ENCODE measurements at places on chromosomes 3 and 15. TPM values are rescaled to one million over a fixed set of nuclear protein-coding genes. Genes with fewer than 3 reads are reported as not detected.

DNA sequence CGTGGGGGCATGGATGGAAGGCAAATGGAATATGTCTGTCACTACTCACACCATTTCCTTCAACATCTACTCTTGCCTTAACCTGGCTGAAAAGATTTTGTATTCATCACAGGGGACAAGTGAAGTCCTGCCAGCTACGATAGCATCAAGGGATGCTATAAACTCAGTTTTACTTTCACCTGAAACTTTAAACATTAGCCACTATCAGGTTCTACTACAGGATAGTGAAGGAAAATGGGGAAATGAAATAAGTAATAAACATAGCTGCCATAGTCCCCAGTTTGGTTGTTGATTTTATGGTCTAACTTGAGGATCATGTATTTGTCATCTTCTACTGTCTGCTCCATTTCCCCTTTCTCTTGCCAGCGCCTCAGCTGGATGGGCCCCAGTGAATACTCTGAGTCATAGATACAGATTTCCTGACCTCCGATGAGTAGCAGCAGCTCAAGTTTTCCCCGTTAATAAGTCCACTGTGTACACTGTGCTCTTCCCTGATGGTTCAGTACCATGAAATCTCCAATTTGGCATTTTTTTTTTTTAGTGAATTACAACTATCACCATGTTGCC lies 338.2 kb upstream of the SLCO3A1 start:
- H3K27me3 ChIP-seq = no peaks in the 10 kb centered on the region
- peaks cover 10% of the 10 kb centered on the region for H3K4me1 ChIP-seq
- no peaks in the 10 kb centered on the region for H3K36me3 ChIP-seq
- no peak overlapping the region for H3K4me3 ChIP-seq
- DNase-seq = peak; percentile 92

The JAGN1 gene
- 32.7 TPM for polyA plus RNA-seq

DNA sequence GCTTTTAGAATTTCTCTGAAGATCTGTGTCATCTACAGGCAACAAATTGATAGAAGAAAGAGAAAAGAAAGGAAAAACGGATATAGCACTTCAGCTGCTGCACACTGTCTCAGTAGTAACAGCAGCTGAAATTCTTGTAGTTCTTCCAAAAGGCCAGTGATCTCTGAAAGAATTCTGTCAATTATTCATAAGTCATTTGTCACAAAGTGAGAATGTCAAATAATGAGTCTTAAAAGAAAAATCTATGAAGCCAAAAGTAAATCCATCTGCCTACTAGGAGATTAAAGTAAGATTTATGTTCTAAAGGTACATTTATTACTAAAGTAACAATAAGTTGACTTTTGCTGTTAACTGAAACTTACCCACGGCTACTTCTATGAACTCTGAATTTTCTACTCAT lies 24.6 kb downstream of the IFT80 start:
- H3K4me1 ChIP-seq = peaks cover 9% of the 10 kb centered on the region
- no peak for DNase-seq
- peaks cover 3% of the 10 kb centered on the region for H3K36me3 ChIP-seq
- H3K4me3 ChIP-seq = no peak overlapping the region
- H3K27me3 ChIP-seq = no peaks in the 10 kb centered on the region

DNA sequence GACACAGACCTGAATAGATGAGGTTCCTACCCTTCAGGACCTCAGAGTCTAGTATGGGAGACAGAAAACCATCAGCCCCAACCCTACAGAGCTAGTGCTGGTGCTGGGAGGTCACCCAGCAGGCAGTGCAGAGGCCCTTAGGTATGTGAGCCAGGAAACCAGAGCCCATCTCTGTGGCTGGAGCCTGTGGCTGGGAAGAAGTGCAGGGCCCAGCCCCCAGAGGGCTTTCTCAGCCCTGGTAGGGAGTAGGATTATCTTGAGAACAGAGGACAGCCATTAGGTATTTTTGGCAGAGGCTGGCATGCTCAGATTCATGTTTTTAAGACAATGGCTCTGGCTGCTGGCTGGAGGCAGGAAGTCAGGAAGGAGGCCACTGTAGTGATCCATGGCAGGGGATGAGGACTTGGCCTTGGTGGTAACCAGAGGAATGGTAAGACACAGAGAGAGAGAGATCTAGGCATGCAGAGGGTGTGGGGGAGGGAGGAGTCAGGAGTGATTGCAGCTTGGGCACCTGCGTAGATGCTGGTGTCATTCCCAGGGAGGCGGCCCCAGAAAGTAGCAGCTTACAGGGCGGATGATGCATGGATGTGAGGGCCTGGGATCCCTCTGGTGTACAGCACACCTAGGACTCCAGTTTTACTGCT lies 220.9 kb upstream of the EIF1B start:
- H3K4me1 ChIP-seq = no peaks in the 10 kb centered on the region
- no peak overlapping the region for H3K27ac ChIP-seq
- no peak for DNase-seq
- no peaks in the 10 kb centered on the region for H3K27me3 ChIP-seq

DNA sequence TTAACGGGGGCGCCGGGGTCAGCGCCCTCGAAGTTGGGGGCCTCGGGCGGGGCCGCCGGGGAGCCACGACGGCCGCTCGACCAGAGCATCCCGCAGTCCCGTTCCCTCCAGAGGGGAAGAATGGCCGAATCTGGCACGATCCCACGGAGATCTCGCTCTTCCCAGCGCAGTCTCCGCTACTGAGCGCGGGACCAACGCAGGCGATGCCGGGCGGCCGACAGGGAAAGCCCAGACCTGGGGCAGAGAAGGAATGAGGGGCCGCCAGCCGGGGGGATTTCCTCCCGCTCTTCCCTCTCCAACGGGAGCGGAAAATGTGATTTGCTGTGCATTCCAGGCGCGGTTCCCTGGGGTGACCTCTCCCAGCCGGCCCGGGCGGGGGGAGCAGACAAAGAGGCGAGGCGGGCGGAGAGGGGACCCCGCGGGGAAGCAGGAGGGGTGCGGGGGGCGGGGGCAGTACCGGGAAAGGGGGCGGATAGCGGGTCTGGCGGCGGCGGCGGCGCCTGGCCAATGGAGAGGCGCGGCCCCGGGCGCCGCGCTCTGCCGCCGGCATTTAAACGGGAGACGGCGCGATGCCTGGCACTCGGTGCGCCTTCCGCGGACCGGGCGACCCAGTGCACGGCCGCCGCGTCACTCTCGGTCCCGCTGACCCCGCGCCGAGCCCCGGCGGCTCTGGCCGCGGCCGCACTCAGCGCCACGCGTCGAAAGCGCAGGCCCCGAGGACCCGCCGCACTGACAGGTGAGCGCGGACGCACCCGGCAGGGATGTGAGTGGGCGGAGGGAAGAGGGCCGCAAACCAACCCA lies at the start of gene GREM1:
Gene GREM1 (plus strand): TSS at position 579 of the 801 bp plus-strand sequence. CDS start 12,687 bp downstream, outside the sequence.
- peaks cover 5% of the 10 kb centered on the region for H3K4me1 ChIP-seq
- peaks cover 34% of the 10 kb centered on the region for H3K36me3 ChIP-seq
- H3K27ac ChIP-seq = peak within 1 kb of the TSS; percentile 94
- peak; percentile 70 for DNase-seq

GRCh38 chr3:5022187-5022965 lies 43.1 kb downstream of the BHLHE40 start:
- DNase-seq = peak; percentile 74
- H3K27ac ChIP-seq = peak overlapping the region; percentile 50
- H3K36me3 ChIP-seq = no peaks in the 10 kb centered on the region
- H3K4me3 ChIP-seq = no peak overlapping the region
- no peaks in the 10 kb centered on the region for H3K27me3 ChIP-seq

DNA sequence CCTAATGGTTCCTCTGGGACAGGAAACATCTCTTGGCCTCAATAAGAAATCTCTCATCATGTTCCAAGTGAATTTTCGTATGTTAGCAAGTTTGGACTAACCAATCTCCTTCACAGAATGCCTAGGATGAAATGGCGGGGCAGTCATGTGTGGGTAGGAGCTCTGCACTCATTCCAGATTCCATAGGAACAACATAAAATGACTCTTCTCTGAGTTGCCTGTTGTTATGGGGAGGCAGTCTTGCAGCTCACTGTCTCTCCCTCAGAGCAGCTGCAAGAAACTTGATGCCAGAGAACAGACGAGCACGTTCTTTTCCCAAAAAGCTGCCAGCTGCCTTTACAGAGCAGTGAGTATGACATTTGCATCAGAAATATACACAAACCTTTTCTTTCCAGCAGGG lies 34.1 kb downstream of the SPATA12 start:
- H3K4me3 ChIP-seq = no peak overlapping the region
- no peaks in the 10 kb centered on the region for H3K27me3 ChIP-seq
- H3K36me3 ChIP-seq = no peaks in the 10 kb centered on the region
- peaks cover 12% of the 10 kb centered on the region for H3K4me1 ChIP-seq
- DNase-seq = peak; percentile 73

- DNase-seq = peak; percentile 20
- H3K27me3 ChIP-seq = no peaks in the 10 kb centered on the region
- no peak overlapping the region for H3K27ac ChIP-seq
- H3K4me3 ChIP-seq = no peak overlapping the region
- H3K36me3 ChIP-seq = no peaks in the 10 kb centered on the region
These were observed 252.7 kb downstream of the EPHA3 start for GRCh38 chr3:89360156-89360555.

DNA sequence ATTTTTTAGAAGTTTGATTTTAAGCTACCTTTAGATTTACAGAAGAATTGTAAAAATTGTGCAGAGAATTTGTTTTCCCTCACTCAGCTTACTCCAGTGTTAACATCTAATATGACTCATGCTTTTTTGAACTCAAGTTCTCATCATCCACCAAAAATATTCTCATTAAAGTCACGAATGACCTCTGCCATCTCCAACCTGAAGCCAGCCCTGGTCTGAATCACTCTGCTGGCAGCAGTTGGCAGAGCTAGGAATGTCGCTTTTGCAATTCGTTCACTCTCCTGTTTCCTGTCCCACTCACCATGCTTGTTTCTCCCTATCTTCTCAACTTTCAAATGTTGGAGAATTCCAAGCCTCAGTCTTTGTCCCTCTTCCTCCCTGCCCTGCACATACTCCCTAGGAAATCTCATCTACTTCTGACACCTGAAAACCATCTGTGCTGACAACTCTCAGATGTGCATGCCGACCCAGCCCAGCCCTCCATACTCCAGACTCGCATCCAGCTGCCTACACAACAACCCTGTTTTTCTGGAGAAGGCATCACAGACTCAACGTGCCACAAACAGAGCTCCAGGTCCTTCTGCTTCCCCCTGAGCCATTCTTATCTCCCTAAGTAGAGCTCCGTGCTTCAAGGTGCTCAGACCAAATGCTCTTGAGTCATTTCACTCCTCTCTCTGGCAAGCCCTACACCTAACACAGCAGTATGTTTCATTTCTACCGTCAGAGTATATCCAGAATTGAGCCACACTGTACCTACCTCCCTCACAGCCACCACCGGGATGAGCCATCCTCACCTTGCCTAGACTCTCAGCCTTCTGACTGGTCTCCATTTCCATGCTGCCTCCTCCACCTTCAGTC lies 24.9 kb downstream of the PRR23E start:
- H3K36me3 ChIP-seq = no peaks in the 10 kb centered on the region
- no peak overlapping the region for H3K4me3 ChIP-seq
- peak; percentile 1 for DNase-seq
- peaks cover 15% of the 10 kb centered on the region for H3K27me3 ChIP-seq
- no peak overlapping the region for H3K27ac ChIP-seq

DNA sequence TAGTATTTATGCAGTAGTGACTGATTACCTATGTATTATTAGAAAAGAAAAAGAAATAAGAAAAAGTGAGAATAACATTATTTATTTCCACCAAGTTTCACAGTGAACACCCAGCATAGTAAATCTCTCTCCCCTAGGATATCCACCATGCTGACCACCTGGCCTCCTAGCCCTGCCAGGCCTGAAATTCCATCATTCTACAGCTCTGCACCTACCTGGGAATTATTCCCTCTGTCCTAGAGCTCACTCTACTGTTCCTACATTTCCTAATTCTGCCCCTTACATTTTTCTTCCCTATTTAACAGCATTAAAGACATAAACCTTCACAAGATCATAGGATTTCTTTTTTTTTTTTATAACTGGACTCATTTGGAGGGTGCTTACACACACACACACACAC lies 525.3 kb upstream of the PPP2R3A start:
- DNase-seq = no peak
- no peak overlapping the region for H3K4me3 ChIP-seq
- no peaks in the 10 kb centered on the region for H3K27me3 ChIP-seq
- H3K4me1 ChIP-seq = no peaks in the 10 kb centered on the region
- H3K27ac ChIP-seq = no peak overlapping the region

- H3K27ac ChIP-seq = no peak overlapping the region
- H3K36me3 ChIP-seq = no peaks in the 10 kb centered on the region
- DNase-seq = no peak
- no peaks in the 10 kb centered on the region for H3K27me3 ChIP-seq
- H3K4me1 ChIP-seq = no peaks in the 10 kb centered on the region
- H3K4me3 ChIP-seq = no peak overlapping the region
These were observed 116.2 kb upstream of the KCNMB2 start for GRCh38 chr3:178420033-178420432.

The CNTN6 gene
- polyA plus RNA-seq = not detected

The TMEM40 gene
- polyA plus RNA-seq = 0.29 TPM

- H3K4me1 ChIP-seq = no peaks in the 10 kb centered on the region
- H3K27me3 ChIP-seq = no peaks in the 10 kb centered on the region
- no peaks in the 10 kb centered on the region for H3K36me3 ChIP-seq
- H3K27ac ChIP-seq = no peak overlapping the region
- peak; percentile 35 for DNase-seq
These were observed 430.0 kb downstream of the SHQ1 start for GRCh38 chr3:72418244-72418643.

- peaks cover 6% of the 10 kb centered on the region for H3K4me1 ChIP-seq
- H3K36me3 ChIP-seq = peaks cover 2% of the 10 kb centered on the region
- peak overlapping the region; percentile 81 for H3K27ac ChIP-seq
- peak; percentile 60 for DNase-seq
- no peaks in the 10 kb centered on the region for H3K27me3 ChIP-seq
These were observed 759 bp upstream of the ARID3B start for GRCh38 chr15:74540161-74540760.

DNA sequence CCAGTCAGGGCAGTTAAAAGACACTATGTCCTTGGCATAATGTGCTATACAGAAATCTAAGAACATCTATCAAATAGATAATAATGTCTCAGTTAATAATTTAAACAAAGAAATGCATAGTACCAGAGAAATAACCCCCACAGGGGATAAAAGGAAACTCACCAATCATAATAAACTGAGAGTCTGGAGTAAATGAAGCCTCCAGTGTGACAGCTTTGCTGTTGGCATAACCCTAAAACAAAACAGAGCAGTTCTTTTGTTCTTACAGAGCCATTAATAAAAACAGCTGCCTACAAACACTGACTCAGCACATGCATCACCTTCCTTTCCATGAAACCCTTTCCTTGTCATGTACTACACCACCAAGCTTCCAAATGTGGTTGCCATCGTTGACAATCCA lies 13.5 kb downstream of the PPM1M start:
- H3K27me3 ChIP-seq = no peaks in the 10 kb centered on the region
- peaks cover 62% of the 10 kb centered on the region for H3K36me3 ChIP-seq
- DNase-seq = no peak
- no peak overlapping the region for H3K4me3 ChIP-seq
- no peak overlapping the region for H3K27ac ChIP-seq

DNA sequence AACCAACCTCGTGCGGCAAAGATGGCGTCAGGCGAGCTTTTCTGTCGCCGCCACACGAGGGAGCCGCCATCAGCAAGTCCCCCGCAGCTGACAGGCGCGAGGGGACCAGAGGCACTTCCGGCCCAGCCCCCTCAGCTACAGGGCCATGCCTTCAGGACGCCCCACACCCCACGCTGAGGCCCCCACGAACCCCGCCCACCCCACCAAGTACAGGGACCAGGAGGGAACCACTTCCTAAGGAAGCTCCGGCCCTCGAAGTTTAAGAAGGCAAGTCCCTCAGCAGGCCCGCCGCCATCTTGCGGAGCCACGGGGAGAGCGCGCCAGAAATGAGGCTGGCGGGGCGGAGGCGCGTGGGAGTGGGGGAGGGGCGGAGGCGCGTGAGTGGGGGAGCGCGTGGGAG lies 790 bp downstream of the DAZL start:
- H3K4me3 ChIP-seq = no peak overlapping the region
- no peaks in the 10 kb centered on the region for H3K36me3 ChIP-seq
- H3K27me3 ChIP-seq = no peaks in the 10 kb centered on the region
